Coronary artery (tissue), 2 donors: ENCODE measurements at places on chromosomes 7 and 10.

DNA sequence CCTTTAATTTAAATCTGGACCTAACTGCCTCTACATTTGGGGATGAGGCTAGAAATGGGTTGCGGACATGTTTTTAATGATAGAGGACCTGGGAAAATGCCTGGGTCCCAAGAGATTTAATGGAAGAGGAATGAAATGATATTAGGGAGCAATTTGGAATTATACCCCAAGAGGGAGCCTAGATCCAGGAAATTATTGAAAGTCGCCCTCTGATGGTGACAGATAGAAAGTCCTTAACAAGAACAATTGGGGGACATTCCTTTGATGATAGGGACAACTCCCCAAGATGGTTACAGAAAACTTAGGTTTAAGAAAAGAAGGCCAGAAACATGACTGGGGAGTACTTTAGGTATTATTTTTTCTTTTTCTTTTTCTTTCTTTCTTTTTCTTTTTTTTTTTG lies 9.5 kb upstream of the TSGA13 start:
- DNase-seq: no peak

GRCh38 chr10:66717231-66717981 lies 208.4 kb upstream of the LRRTM3 start:
- no peak for DNase-seq

DNA sequence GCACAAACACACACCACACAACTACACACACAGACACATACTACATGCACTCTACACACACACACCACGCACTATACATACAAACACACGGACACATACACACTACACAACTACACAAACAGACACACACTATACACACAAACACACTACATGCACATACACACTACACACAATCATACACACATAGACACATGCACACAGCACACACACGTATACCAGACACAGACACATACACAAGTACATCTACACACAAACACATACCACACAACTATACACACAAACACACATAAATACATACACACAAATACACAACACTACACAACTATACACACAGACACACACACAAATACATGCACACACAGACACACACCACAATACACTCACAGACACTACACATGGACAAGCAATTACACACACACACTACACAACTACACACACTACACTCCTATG lies 4.6 kb downstream of the GPR15LG start:
- peak; percentile 9 for DNase-seq

- DNase-seq: no peak
Measured at GRCh38 chr7:111081546-111082267, 9.2 kb upstream of the LRRN3 start.

- DNase-seq: no peak
Measured at GRCh38 chr10:33963729-33964128, 629.3 kb upstream of the NRP1 start.

DNA sequence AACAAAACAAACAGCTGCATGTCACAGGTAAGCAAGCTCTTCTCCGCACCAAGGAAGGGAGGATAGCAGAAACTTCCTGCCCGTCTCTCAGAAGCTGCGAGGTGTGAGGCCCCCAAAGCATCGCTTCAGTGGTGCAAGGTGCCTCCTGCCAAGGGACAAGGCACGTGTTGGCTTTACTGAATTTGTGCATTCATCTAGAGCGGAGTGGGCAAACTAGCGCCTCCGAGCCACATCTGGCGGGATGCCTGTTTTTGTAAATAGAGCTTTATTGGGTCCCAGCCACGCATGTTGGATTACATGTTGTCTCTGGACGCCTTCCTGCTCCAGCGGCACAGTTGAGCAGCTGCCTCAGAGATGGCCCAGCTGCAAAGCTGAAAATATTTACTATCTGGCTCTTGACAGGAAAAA lies 27.7 kb downstream of the PHYH start:
- no peak for DNase-seq
